ENCODE measurements at places on chromosomes 2 and 18. TPM values are rescaled to one million over a fixed set of nuclear protein-coding genes. Genes with fewer than 3 reads are reported as not detected.

Gene EPHA4
- total RNA-seq, result 5.4 TPM

Gene BUB1
- 87.3 TPM for total RNA-seq

Gene TBR1
- total RNA-seq, result not detected

Gene STAT4
- total RNA-seq, result 1.1 TPM

Gene SCTR
- total RNA-seq, result not detected

Gene CPLX4
- total RNA-seq, result not detected

Gene ZRANB3
- total RNA-seq, result 7.1 TPM

Gene TLX2
- 0.07 TPM for total RNA-seq

Gene MOGAT1
- total RNA-seq, result not detected

Gene MYCN
- total RNA-seq, result not detected

Gene NYAP2
- not detected for total RNA-seq

Gene FAP
- total RNA-seq, result 1.2 TPM

Gene DOK6
- total RNA-seq, result 11.2 TPM

Gene SLC4A3
- 4.9 TPM for total RNA-seq

Gene SLC5A7
- total RNA-seq, result not detected

Gene RAD51AP2
- not detected for total RNA-seq

Gene CHRND
- not detected for total RNA-seq
